HS-5 (cell line): ENCODE measurements at places on chromosomes 1 and 21.
A peak's percentile ranks its signal among the peaks of the same experiment; 100 is the strongest.

GRCh38 chr1:9904596-9904995 lies 5.5 kb downstream of the CTNNBIP1 start:
- no peak for DNase-seq

- DNase-seq = no peak
These were observed 35.3 kb downstream of the ACOT11 start for GRCh38 chr1:54583307-54583686.

DNA sequence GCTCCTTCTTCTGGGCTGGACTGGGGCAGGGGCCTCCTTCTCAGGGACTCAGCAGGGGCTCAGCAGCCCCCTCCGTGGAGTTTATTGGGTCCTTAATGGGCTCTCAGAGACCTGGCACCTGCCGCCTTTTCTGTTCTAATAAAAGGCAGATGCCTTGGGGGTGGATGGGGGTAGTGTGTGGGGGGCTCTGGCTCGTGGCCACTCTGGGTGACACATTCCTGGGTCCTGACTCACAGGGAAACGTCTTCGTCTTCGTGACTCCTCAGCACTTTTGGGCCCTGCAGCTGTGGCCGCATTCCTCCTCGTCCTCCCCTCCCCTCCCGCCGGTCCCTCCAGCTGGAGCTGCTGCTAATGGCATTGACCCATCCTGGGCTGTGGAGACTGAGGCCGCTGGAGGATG lies 107.8 kb upstream of the WNT4 start:
- no peak for DNase-seq

- DNase-seq = no peak
These were observed 4.7 kb downstream of the ZNF648 start for GRCh38 chr1:182056601-182057366.

GRCh38 chr1:27527890-27528817 lies 38.2 kb upstream of the WASF2 start:
- no peak for DNase-seq

GRCh38 chr1:230681599-230681998 lies 32.3 kb downstream of the AGT start:
- peak; percentile 41 for DNase-seq

DNA sequence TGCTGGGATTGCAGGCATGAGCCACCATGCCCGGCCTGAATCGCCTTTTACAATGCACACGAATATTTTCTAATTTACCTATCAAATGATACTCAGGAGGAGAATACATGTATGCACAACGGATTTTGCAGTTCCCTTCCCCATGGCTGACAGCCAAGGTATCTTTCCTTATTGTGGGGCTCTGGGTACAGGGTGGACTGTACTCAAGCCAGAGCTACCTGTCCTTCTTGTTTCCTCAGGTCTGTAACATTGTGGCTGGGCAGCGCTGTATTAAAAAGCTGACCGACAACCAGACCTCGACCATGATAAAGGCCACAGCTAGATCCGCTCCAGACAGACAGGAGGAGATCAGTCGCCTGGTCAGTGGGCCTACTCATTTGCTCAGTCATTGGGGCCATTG lies 18.2 kb downstream of the AGO1 start:
- DNase-seq = no peak

DNA sequence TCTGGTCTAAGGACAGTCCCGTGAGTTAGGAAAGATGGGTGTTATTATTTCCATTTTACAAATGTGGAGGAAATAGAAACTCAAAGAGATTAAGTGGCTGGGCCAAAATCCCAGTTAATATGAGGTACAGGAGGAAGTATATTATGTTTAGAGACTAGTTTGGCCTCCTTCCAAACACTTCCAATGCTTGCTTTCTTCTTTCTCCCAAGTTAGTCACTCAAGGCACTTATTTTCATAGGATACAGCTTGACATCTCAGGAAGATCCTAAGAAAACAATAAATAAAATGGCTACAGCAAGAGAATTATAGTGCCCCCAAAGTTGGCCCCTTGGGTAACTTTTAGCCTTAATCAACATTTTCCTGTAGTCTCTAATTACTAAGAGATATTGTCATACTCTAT lies 47.5 kb upstream of the IPO9 start:
- DNase-seq = no peak

- no peak for DNase-seq
These were observed 17.8 kb upstream of the POU3F1 start for GRCh38 chr1:38064197-38064903.

- no peak for DNase-seq
These were observed 7.0 kb upstream of the SLC26A9 start for GRCh38 chr1:205950280-205950679.

DNA sequence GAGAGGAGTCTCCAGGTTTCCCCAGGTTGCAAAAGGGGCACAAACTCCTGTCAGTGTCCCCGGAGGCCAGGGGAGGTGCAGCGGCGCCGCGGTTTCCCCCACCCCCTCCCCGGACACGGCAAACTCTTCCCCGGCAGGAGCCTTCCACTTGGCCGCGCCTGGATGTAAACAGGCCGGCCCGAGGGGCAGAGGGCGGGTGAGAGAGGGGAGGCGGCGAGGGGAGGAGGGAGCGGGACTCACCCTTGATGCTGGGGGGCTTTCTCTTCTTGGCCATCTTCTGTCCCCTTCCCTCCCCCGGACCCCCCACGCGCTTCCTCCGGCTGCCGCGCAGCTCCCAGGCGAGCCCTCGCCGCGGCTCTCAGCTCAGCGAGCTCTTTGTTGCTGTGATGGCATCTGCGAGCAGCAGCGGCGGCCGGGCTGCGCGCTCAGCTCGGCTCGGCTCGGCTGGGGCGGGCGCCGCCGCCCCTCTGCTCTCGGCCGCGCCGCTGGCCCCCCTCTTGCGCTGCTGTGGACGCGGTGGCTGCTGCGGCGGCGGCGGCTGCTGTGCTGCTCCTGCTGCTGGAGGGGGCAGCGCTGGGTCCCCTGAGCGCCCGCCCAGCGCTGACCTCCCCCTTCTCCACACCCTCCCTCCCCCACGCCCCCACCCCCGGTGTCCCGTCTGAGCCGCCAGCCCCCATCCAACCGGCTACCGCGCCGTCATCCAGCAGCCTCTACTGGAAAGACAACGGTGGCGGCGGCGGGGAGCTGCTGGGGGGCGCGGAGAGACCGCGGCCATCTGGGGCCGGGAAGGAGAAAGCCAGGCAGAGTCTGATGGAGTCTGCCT lies 4.9 kb upstream of the SLC44A5 start:
- no peak for DNase-seq

DNA sequence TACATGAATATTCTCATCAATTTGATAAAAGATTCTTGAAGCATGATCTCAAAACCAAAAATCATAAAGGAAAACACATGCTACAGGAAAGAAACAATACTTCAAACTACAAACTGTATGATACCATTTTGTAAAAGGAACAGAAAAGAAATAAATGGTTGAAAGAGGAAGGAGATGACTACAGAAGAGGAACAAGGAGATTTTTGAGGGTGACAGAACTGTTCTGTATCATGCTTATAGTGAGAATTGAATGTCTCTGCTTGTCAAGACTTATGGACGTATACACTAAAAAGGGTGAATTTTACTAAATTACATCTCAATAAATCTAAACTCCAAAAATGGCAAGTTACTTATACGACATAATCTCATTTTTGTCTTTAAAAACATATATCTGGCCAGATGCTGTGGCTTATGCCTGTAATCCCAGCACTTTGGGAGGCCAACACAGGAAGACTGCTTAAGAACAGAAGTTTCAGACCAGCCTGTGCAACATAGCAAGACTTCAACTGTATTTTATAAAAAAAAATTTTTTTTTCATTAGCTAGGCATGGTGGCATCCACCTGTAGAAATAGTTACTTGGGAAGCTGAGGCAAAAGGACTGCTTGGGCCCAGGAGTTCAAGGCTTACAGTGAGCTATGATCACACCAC lies 125.4 kb downstream of the EIF4G3 start:
- DNase-seq = no peak

- no peak for DNase-seq
These were observed 1.6 kb downstream of the RPF1 start for GRCh38 chr1:84480650-84481049.

- DNase-seq = no peak
These were observed 719 bp downstream of the SOD1 start for GRCh38 chr21:31660259-31660565.

- DNase-seq = no peak
These were observed 25.2 kb downstream of the CA6 start for GRCh38 chr1:8970870-8971337.

- DNase-seq = no peak
These were observed 92.6 kb downstream of the ADGRL4 start for GRCh38 chr1:78913950-78914349.

GRCh38 chr1:181326348-181326747 lies 157.0 kb upstream of the CACNA1E start:
- no peak for DNase-seq

DNA sequence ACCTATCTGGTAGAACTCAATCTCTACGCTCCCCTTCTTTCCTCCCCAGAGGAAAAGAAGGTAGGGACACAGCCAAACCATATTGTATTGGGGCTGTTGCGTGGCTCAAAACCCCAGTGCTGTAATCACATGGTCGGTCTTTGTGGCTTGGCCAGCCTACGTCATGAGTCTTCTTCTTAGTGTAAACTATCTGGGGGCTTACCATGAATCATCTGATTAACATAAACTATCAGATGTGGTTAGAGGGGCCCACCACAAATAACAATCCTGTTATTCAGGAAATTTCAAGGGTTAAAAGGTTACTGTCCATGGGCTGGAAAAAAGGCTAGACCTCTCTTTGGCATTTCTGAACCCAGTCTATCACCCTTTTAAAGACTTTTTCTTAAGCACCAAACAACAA lies 49.5 kb upstream of the GPR52 start:
- no peak for DNase-seq

- no peak for DNase-seq
These were observed 123.9 kb downstream of the PTBP2 start for GRCh38 chr1:96845464-96845863.

GRCh38 chr1:54245501-54245900 lies 45.5 kb downstream of the MRPL37 start:
- no peak for DNase-seq

DNA sequence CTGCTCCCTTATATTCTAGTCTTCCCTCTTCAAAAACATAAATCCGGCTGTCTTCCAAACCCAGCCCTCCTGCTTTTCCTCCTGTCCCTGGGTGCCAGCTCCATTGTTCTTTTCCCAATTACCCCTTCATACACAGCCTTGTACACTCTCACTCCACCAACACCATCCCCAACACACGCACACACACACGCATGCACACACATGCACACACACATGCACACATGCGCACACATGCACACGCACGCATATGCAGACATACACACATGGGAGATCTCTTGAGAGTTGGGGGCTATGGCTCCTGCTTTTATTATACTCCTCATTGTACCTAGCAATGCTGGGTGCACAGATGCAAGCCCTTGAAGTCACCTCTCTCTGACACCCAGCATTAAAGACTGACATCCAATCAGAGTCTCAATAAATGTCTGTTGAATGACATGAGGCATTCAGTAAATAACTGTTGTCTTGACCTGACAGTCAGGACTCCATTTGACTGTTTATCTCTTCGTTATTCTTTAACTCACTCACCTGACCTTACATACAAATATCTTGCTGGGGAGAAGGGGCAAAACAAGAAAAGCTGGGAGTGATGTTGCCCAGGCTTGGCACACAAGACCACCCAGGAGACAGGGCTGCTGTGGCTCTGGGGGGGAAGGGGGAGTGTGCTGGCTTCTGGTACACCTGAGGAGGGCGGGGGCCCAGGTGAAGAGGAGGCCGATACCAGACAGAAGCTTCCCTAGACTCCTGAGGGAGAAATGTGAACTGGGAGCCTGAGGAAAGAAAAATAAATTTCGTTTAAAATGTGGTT lies 16.0 kb downstream of the ABCA4 start:
- DNase-seq = no peak

DNA sequence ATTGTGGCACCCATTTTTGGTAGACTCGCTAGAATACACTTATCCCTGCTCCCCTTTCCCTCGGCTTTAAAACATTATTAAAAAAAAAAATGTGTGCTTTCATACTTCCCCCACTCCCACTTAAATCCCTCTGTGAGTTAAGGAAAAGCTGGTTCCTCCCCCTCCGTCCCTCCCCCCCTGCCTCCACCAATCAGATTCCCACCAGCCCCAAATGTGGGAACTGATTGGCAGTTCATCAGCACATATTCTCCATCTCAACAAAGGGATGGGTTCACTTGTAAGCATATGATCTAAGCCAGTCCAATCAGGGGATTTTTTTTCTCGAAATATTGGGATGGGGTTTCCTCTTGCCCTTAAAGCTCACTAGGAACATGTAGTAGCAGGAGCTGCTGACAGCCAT lies 10.8 kb upstream of the FYB2 start:
- DNase-seq = no peak

GRCh38 chr21:34298534-34299167 lies 65.2 kb upstream of the KCNE2 start:
- DNase-seq = no peak

DNA sequence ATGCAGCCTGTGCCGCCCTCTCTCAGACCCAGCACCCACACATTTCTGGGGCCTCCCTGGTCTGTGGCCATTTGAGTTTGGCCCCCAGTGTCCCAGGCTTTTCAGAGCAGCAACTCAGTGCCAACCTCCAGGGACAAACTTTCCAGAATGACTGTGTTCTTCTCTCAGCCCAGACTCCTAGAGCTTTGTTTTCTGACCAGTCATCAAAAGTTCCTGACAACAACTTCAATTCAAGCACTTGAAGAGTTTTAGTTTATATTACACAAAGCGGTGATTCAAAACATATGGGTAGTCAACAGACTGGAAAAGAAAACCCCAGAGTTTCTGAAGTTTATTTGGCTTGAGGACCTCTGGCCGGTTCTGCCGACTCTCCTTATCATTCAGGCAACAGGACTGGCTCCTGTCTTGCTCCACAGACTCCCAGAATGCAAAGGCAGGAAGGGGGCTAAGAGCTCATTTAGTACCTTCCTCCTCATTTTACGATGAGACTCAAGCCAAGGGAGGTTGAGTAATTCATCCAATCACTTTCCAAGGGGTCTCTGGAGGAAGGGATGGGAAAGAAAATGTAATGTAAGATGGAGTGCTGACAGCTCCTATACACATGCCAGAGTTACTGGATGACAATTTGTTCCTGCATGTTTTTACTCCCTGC lies 27.0 kb upstream of the TIAM1 start:
- no peak for DNase-seq

DNA sequence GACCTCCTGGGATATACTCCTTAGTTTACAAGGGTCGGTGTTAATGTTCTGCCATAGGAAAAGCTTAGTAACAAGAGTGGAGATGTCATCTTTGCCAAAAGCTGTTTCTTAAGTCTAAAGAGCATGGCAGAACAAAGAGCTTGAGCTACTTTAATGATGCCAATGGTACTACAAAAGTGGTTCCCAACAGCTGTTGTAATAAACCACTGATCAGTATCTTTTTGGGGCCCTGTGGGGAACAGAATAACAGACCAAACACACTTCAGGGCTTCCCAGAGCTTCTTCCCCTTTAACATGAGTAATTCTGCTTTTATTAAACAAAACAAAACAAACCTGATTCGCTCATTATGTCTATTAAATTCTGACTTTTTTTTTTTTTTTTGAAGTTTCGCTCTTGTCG lies 116.3 kb downstream of the NCAM2 start:
- no peak for DNase-seq
